ENCODE measurements at places on chromosomes 16 and 17. TPM values are rescaled to one million over a fixed set of nuclear protein-coding genes. Genes with fewer than 3 reads are reported as not detected.

DNA sequence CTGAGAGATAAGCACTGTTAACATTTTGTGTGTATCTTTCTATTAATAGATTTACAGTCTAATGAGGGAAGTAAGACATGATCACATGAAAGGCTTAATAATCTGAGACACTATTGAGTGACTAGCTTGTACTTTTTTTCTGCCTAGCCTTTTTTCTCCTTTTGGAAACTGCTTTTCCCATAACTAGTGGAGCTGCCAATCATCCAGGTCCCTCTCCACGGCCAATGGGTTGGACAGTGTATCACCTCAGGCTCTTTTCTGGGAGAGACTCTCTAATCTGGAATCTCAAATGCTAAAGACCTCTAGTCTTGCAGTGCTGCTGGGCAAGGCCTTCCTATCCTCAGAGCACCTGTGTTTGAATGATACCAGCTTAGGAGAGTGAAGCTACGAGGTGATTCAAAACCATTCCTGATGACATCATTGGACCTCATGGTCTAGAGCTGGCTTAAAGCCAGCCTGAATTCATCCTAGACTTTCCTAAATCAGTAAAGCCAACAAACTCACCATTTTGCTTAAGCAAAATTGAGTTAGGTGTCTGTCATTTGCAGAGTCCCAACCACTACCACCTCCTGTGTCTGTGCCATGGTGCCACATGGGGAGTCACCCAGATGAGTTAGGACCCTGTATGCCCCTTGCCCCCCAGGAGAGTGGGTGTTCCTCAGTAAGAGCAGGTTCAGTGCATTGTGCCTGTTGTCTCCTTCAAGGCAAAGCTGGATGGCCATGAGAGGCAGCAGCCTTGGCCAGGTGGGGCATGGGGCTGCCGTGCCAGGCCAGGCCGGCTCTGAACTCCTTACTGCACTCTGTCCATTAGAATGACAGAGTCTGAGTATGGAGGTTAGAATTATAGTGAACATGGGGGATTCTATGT, 62.9 kb downstream of the SPECC1 start:
- no peak for DNase-seq

- no peak for DNase-seq
Observed at GRCh38 chr16:81292936-81293335, 21.8 kb upstream of the GAN start.

DNA sequence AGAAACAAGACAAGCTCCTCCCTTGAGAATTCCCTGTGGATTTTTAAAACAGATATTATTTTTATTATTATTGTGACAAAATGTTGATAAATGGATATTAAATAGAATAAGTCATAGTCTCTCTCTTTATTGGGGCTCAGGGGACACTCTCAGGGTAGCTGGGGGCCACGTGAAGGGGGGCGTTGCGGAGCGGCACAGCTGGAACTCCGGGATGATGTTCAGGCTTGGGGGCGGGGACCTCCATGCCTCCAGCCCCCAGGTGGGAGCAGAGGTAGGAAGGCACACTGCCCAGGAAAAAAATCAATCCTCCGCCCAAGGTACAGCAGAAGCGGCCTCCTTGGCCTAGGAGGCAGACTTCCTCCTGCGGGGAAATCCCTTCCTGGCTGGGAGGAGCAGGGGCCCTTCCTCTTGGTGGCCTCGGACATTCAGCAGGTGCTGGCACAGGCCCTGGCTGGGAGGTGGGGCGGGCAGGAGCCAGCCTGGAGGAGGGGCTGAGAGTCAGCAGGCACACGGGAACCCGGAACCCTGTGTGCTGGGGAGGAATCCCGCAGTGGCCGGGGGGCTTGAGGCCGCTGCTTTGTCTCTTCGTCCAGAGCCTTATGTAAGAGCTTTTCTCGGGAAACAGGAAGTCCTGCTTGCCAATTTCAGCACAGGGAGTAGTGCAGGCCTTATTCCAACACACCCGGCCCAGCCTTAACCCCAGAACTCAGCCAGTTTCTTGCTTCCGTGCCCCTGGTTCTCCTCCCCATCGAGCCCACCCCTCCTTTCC, 591 bp upstream of the TNFSF13 start:
- DNase-seq, result peak; percentile 59

GRCh38 chr17:59423137-59423724, 91.8 kb downstream of the YPEL2 start:
- no peak for DNase-seq

GPR139 gene
- 1.4 TPM for total RNA-seq

- no peak for DNase-seq
Observed at GRCh38 chr17:78844301-78845005, 3.8 kb upstream of the USP36 start.

MYL11 gene
- total RNA-seq, result 6.1 TPM

GRCh38 chr16:48562475-48562874, 47.5 kb downstream of the N4BP1 start:
- no peak for DNase-seq

- no peak for DNase-seq
Observed at GRCh38 chr16:560701-561412, 663 bp downstream of the PRR35 start.

SHCBP1 gene
- total RNA-seq, result 2.8 TPM

TP53I13 gene
- total RNA-seq, result 6.9 TPM

CD300A gene
- 3.3 TPM for total RNA-seq

DNA sequence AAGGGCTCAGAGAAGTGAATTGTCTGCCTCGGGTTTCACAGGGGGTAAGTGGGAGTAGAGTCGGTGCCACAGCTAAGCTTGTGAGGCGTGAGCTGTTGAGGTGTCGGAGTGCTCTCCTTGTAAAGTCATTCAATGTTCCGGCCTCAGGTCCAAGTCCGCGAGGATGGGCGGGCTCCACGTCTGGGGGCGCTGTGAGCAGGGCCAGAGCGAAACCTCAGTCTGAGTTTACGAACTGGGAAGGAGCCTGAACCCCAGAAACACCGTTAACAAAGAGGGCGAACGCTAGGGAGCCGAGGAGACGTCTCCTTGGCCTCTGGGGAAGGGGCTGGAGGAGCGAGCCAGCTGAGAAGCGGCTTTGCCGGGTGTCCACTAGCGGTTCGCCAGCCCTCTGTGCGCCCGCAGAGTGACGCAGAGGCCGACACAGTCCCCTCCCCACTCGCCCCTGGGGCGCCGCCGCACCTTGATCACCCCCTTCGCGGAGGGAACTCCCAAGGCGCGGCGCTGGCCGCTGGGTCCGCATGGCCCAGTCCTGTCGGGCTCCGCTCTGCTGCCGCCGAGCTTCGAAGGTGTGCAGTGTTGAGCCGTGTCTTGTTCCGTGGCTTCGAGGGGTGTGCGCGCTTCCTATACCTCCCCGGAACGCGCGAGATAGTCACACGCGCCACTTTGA, 4.9 kb downstream of the IRX3 start:
- DNase-seq, result no peak

Measured in occipital lobe (tissue), 3 donors.